GM23248 (cell line): ENCODE measurements at places on chromosomes 7 and 10.

DNA sequence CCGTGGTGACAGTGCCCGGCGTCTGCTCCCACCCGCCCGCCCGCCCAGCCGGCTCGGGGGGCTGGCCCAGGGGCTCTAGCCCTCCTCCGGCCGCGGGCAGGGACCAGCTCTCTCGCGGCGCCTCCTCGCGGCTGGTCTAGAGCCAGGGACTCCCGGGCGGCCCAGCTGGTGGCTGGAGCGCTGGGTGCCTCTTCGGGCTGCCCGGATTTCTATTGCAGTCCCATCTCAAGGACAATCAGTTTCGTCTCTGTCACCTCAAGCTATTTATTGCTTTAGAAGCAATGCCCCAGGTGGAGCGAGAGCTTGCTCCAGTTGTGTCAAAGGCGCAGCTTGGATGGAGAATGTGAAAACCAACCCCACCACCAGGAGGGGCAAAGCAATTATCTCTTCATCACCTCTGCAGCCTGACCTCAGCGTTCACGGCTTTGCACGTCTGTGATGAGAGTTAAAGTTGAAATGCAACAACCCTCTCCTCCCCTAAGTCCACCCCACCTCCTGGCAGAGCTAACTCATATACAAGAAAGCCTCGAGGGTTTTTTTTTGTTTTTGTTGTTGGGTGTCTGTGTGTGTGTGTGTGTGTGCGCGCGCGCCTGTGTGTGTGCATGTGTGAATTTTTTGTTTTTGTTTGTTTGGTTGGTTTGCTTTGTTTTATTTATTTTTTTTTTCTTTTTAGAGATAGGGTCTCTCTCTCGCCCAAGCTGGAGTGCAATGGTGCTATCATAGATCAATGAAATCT is at the start of gene ITGA8:
TSS of gene ITGA8 (minus strand) at position 24 of the 736 bp plus-strand sequence. CDS start 151 bp downstream, outside the sequence.
- peak; percentile 50 for DNase-seq

DNA sequence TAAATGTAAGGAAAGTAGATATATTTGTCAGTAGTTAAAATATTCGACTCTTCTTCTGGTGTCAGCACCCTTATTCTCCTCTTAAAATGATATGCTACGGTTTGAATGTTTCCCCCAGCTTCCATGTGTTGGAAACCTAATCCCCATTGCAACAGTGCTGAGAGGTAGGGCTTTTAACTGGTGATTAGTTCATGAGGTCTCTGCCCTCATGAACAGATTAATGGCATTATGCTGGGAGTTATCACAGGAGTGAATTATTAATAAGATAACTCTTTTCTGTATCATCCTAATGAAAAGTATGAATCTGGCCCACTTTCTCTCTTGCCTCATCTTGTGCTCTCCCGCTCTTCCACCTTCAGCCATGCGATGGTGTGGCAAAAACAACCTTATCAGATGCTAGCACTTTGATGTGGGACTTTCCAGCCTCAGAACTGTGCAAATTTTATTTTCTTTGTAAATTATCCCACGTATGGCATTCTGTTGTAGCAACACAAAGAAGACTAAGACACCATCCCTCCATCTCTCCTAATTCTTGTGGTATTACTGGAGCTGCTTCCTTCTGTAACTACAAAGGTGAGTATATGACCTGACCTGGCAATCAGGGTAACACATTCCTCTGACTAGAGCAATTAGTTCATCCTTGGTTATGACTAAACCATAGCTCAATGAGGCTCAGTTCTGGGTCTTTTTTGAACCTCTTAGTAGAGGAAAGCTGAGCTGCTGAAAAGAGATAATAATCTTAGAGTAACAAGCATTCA is 171.1 kb upstream of the TMEM196 start:
- no peak for DNase-seq

DNA sequence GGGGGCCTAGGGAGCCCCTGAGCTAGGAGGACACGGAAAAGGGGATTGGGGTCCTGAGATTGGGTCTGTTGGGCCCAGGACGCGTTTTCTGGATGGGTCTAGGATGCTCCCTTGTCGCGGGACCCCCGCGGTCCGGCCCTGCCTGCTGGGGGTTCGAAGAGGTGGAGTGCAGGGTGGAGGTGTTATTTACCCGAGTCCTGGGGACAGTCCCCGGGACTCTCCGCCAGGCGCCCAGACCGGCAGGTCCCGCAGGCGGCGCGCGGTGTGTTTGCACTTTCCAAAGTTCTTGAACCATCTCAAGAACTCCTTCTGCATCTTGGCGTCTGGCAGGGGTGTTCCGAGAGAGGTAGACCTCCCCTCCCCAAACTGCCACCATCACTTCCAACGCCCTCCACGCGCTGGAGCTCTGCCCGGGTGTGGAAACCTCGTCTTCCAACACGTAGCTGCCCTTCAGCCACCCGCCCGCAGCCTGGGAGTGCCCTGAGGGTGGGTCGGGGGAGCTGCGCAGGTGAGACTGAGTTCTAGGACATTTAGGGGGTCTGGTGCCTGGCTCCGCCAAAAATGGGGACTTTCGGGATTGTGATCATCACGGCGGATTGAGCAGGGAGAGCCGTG is 569 bp downstream of the CAV1 start:
- DNase-seq, result peak; percentile 52

- no peak for DNase-seq
Observed at GRCh38 chr7:30894866-30895605, 16.6 kb upstream of the AQP1 start.

GRCh38 chr10:2760736-2761135 is 306.6 kb upstream of the PFKP start:
- DNase-seq, result no peak

- DNase-seq, result no peak
Observed at GRCh38 chr10:34392641-34393170, 422.4 kb downstream of the PARD3 start.

DNA sequence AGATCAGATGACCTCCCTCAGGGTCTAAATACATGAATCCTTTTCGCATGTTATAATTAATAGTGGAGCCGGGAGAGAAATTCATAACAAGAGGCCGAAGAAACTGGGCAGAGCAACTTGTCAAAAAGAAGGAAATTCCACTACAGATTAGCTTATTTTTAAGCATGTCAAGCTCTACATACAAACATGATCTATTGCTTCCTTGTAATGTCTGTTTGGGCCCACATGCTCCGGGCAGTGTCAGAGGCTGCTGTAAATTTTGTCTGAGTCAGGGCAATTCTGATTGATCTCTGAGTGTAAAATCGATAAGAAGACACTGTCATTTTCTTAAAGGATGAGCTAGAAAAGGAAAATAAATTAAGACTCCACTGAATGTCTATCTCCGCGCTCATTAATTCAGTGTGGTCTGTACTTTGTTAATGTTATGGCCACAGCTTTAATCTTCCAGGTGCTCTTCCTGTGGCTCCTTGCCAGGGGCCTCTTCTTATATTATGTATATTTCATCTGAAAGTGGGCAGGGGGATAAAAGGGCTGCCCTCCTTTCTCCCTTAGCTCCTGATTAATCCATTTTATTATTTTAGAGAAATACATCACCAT is 194.1 kb upstream of the SP8 start:
- no peak for DNase-seq

DNA sequence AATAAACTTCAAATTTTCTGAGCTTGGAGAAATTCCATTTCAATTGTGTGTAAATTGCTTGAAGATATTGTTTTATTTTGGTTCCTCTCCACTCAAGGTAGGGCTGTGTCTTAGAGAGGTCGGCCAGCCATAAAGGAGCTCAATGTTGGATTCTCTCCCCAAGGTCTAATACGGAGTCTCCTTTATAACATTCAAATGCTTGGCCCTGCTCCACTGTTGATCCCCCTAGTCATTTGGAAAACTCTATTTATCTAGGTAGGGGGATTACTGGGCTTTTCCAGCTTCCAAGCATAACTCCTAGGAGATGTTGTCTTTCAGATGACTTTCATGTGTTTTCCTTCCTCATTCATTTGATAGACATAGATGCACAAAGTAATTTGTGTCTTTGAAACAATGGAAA is 170.9 kb downstream of the LRMDA start:
- no peak for DNase-seq

- DNase-seq, result no peak
Observed at GRCh38 chr10:66307826-66308225, 618.0 kb upstream of the LRRTM3 start.

DNA sequence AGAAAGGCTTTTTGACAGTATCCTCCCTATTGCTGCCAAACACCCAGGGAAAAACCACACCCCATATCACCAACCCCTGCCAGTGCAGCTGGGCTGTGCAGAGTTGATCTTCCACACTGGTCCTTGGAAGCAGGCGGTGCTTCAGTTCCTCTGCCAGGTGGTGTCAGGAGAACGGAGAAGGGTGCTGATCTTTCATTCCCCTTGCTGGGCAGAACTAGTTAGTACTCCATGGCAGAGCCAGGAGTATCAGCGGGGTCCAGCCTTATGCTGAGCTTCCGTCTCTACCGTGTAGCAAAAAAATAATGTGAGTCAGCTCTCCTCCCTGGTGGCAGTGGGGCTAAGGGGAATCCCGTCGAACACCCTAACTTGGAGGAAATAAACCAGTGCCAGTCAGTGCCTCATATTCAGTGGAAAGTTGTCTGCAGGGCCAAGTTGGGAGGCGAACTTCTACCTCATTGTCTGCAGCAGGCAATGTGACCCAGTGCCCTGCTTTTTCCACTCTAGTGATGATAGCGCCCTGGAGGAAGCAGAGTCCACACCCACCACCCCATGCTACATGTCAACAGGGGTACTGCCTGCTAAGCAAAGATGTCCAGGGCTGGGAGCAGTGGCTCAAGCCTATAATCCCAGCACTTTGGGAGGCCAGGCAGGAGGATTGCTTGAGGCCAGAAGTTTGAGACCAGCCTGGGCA is 175.4 kb downstream of the AUTS2 start:
- DNase-seq, result no peak

GRCh38 chr10:56805022-56805421 is 444.0 kb upstream of the ZWINT start:
- no peak for DNase-seq

DNA sequence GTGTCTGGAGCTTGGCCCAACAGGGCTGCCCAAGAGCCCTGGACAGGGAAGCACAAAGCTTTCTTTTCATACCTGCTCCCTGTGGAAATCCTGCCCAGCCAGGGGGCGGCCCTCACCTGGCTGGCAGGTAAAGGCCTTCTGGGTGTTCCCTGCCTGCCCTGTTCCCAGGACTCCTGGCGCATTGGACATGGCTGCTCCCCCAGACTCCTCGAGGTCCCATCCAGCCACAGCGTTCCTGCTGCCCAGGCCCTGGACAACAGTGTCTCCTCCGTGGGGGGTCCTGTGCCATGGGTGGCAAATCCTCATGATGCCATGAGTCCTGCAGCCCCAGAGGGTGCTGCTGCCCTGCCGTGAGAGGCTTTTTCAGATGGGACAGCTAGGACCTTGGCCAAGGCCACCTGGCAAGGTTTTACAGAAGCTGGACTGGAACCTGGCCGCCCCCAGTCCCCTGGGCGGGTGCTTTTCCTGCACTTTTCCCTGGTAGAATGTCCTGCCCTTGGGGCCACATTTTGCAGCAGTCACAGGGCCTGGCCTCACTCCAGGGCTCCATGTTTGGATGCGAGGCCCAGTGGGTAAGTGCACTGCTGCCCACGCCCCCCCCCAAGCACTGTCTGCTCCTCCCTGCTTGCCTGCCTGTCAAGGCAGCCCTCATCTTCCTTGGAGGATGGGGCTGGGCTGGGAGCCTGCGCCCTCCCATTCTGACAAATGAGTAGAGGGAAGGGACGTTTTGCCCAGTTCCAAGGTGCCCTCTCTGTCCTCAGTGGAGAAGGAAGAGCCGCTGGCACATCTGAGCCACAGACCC is 60.7 kb downstream of the LHPP start:
- no peak for DNase-seq

- no peak for DNase-seq
Observed at GRCh38 chr10:65083222-65083621, 1562.0 kb downstream of the REEP3 start.

DNA sequence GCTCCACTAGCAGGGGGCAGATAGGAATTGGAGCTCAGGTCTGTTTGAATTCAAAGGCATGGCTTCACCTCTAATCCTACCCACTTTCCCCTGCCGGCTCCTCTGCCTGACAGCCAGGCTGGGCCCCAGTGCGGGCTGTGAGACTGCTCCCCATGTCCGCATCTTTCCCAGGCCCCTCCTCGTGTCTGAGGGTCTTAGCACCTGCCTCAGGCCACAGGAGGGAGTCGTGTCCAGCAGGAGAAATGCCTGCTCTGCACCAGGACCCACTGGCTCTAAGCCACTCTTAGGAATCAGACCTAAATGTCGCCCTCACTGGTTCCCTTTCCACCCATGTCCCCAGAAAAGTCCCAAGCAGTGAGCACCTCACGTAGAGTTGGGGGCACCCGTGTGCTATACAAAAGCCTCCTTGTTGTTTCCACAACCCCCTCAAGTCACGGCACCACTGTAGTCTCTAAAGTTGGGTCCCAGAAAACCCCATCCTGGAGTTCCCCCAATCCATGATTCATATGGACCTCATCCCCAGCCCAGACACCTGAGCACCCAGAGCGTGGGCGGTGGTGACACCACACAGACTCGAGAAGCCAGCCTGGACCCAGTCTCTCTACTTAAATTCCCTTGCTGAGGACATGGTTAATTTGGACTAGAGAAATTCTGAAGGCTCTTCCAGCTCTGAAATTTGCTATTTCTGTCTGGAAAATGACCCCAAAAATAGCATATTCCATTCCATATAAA is 466.4 kb upstream of the ZMIZ1 start:
- peak; percentile 19 for DNase-seq

DNA sequence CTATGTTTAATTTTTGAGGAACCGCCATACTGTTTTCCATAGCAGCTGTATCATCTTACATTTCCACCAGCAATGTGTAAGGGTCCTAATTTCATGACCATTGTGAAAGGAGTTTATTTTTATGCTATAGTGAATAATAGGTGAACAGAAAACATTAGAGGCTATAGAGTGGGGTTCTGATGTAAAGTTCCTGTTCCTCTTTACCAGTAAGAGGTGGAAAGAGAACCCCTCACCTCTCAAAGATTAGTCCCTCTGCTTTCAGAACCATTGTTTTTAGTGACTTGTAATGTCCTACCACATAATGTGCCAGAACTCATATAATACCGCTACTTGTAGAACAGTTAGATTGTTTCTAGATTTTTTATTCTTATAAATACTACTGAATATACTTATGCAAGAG is 34.2 kb downstream of the SUFU start:
- no peak for DNase-seq

GRCh38 chr7:88278881-88279280 is 27.8 kb downstream of the STEAP4 start:
- peak; percentile 36 for DNase-seq

DNA sequence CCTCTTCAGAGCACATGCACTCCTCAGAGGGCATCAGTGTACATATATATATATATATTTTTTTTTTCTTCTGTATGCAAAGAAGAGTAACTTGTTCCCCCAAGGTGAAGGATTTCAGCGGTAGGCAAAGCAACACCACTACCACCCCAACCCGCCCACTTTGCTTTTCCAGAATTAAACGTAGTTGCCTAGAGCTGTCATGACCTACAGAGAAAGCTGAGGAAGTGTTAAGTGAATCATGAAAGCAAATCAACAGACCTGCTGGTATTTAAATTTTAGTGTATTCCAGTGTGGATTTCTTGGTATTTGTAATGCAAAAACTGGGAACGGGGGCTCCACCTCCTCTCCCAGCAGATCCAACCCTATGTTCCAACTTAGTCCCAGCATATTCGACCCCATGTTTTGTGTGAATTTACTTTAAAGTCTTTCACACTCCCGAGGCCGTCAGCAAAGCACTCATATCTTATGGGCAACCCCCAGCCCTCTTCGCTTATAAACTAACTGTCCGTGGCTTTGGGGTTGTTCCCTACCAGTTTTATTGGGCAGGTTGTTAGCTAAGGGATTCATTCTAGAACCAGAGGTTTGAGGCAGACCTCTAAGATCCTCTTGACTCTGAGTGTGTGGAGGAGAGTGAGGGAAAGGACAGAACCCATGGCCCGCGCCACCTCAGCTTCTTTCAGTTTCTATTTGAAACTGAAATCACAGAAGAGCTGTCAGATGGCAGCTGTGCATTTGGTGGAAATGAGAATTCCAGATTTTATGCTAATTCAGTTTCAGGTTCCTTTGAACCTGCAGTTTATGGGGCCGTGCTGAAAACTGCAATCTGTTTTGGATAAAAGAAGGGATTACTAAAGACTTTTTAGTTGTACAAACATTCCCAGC is 450.2 kb upstream of the GALNT17 start:
- no peak for DNase-seq
